ENCODE measurements at places on chromosomes 1 and 21.

- peak; percentile 51 for DNase-seq
These were observed 22.1 kb downstream of the GRHL3 start for GRCh38 chr1:24341260-24341659.

GRCh38 chr1:34696981-34697380, 57.9 kb upstream of the GJB5 start:
- no peak for DNase-seq

- DNase-seq: no peak
These were observed 2.6 kb upstream of the CFAP45 start for GRCh38 chr1:159902541-159902940.

DNA sequence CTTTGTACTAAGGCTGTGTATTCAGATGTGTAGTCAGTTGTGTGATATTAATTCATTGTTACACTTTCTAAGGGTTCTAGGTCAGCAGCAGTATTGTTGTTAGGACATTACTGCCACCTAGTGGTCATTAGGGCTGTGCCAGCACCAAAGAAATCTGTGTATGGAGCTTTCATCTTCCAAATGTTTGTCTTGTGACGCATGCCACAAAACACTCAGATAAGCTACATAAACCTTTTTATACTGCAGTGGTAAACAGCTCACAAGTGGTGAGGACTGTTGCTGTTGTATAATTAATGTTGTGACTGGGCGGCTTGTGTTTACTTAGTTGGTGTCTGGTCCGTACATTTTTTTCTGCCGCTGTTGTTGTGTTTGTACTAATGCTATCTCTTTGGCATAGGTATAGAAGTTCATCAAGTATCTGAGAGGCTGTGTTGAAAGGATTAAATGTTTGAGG, 51.7 kb downstream of the S1PR1 start:
- peak; percentile 78 for DNase-seq

GRCh38 chr21:32197896-32198295, 81.0 kb downstream of the MIS18A start:
- DNase-seq: no peak

DNA sequence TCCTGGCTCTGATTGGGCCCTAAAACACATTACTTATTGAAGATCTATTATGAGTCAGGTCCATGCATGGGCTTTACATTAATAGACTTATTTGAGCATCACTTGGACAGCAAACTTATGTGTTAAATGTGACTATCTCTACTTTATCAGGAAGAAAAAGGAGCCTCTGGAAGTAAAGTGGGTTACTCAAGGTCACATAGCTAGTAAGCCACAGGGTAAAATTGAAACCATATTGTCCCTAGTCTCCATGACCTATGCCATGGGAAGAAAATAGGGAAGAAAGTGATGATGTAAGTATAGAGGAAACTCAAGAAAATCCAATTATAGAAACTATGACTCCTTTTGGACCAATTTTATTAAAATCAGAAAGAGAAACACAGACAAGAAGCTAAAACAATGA, 555.3 kb downstream of the NUF2 start:
- no peak for DNase-seq

DNA sequence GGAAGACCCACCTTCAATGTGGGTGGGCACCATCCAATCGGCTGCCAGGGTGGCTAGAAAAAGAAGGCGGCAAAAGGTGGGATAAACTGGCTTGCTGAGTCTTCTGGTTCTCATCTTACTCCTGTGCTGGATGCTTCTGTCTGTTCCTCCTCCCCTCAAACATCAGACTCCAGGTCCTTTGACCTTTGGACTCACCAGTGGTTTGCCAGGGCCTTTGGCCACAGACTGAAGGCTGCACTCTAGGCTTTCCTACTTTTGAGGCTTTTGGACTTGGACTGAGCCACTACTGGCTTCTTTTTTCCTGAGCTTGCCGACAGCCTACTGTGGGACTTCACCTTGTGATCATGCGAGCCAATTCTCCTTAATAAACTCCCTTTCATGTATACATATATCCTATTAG, 55.9 kb downstream of the VCAM1 start:
- no peak for DNase-seq
